ENCODE measurements at places on chromosomes 13 and 19.

DNA sequence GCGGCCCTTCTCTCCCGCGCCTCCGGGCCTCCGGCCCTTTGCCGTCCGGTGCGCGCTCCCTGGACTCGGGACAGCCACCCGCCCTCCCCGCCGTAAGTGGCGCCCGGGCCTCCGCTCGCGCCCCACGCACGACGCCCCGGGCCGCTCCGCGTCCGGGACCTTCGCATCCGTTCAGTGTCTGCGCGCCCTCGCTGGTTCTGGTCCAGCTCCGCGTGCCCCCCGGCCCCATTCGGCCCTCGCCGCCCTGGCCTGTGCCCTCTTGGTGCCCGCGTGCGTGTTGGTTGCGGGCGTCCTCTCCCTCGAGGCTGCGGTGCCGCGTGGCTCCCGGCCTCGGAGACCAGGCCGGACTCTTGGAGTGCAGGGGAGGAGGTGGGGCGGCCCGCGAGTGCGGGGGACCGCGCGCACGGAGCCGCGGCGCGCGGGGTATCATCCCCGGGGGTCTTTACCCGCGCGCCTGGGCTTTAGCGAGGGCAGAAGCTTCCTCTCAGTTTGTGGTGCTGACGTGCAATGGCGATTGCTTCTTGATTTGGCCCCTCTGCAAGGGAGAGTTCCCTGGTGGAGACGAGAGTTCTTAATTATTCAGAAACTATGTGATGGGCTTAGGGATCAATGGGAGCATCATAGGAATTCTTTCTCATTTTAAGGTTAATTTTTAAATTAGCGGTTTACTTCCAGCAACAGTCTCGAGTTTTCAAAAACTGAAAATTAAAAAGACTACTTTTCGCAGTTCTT is 757 bp downstream of the WASF3 start:
- peak; percentile 46 for DNase-seq

DNA sequence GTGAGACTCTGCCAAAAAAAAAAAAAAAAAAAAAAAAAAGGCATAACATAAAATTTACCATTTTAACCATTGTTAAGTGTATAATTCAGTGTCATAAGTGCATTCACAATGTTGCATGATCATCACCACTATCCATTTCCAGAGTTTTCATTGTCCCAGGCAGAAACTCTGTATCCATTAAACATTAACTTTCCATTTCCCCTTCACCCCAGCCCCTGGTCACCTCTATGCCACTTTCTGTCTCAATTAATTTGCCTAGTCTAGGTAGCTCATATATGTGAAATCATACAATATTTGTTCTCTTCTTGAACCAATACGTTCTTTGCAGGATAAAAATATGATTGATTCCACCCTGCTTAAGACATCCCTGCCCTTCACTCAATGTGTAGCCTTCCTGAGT is 31.0 kb upstream of the VWA8 start:
- no peak for DNase-seq

DNA sequence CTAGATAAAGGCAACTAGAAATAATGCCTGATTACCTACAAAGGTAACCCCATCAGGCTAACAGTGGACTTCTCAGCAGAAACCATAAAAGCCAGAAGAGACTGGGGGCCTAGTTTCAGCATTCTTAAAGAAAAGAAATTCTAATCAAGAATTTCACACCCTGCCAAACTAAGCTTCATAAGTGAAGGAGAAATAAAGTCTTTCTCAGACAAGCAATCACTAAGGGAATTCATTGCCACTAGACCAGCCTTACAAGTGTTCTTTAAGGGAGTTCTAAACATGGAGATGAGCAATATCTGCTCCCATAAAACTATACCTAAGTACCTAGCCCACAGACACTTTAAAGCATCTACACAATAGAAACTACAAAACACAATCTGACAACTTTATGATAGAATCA is 823.5 kb downstream of the PCDH17 start:
- no peak for DNase-seq

GRCh38 chr19:3642987-3643673 is 16.5 kb upstream of the CACTIN start:
- DNase-seq = peak; percentile 65

GRCh38 chr13:36374063-36374462 is 27.9 kb upstream of the SPART start:
- no peak for DNase-seq

DNA sequence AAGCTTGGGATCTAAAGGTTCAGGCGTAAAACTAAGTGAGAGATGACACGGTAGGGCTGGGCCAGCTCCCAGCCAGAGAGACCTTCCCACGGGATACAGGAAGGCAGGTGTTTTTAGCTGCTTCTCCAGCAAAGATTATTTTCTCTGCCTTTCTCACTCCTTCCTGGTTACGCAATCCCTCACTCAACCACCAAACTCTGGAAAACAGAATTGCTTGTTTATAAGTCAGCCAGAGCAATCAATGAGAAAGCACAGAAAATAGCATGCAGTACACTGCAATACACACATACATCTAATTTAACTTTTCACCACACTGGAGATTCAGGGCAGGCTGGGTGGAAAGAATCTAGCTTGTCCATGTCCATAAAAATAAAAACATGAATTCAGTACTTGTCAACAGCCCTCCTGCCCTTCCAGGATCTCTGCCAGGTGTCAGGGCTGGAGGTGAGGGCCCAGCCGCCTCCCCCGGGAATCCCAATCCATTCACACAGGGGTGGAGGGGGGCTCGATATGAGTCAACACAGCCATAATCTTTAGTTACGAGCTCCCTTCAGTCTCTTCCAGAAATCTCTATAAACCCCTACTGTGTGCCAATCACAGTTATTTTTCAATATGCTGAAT is 12.2 kb downstream of the RHPN2 start:
- no peak for DNase-seq

- peak; percentile 20 for DNase-seq
These were observed 41.3 kb downstream of the FLT3 start for GRCh38 chr13:28058866-28059613.

- DNase-seq = no peak
These were observed 289.9 kb downstream of the DACH1 start for GRCh38 chr13:71577127-71577526.

GRCh38 chr19:12715929-12716328 is 7.8 kb downstream of the TNPO2 start:
- DNase-seq = no peak

- DNase-seq = no peak
These were observed 876.5 kb downstream of the PCDH9 start for GRCh38 chr13:66353664-66354063.

DNA sequence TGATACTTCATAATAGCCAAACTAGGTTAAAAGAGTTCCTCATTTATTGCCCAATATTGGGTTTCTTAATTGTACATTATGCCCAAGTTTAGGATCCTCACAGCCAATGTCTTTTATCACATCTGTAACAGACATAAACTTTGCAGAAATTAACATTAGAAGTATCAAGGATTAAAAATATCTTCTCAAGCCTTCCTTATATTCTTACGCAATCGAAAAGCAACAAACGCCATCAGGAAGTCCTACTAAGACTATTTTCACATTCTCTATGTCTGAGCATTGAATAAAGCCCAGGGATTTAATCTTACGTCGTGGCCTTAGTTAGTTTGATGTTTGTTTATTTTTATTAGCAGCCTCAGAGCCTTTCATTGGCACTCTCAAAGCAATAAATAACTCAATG is 1660.4 kb upstream of the MIR17HG start:
- DNase-seq = no peak

Measured in nephron progenitor cell (in vitro differentiated cells).